ENCODE measurements at places on chromosomes 6 and 20.

DNA sequence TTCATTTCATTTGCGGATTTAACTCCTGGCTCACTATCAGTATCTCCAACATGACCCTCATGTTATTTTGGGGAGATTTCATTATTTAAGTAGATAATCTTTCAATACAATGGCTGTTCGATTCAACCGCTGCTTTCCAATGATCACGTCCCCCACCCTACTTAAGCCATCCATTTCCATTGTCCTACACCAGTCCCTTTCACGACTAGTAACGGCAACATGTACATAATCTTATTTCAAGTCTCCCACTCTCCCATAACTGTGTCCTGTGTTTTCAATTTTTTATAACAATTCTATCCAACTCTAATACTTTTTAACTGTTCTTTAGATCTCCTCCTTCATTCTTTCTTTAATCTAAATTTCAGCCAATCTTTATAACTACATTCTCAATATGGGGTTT, 890.8 kb upstream of the MAP3K7 start:
- DNase-seq: no peak

GRCh38 chr20:24891546-24892393, 57.3 kb upstream of the CST7 start:
- DNase-seq: no peak

DNA sequence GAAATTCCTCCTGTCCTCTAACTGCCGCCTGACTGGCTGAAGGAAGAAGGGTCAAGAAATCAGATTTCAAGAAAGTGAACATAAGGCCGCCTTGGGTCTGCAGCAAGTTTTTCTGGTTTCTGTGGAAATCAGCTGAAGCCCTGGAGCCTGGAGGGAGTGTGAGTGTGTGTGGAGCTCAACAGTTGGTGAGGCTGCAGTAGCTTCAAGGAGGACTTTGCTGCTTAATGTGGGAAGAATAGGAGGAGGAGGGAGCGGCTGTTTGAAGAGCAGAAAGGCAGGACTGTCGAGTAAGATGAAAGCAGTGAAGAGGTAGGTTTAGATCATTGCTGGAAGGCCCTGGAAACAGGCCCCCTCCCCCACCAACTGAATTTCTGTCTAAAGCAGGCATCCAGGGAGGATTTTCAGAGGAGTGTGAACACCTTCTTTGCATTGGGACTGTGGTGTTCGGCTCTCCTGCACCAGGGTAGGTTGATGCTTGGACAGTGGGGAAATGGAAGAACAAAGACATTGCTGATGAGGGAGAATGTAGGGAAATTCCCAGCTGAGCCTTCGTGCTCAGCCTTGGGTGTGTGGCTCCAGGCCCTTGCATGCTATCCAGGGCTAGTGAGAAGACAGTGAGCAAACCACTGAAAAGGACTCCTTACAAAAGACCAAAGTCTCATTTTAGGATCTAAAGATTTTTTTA, 79.5 kb upstream of the VSTM2L start:
- DNase-seq: no peak

DNA sequence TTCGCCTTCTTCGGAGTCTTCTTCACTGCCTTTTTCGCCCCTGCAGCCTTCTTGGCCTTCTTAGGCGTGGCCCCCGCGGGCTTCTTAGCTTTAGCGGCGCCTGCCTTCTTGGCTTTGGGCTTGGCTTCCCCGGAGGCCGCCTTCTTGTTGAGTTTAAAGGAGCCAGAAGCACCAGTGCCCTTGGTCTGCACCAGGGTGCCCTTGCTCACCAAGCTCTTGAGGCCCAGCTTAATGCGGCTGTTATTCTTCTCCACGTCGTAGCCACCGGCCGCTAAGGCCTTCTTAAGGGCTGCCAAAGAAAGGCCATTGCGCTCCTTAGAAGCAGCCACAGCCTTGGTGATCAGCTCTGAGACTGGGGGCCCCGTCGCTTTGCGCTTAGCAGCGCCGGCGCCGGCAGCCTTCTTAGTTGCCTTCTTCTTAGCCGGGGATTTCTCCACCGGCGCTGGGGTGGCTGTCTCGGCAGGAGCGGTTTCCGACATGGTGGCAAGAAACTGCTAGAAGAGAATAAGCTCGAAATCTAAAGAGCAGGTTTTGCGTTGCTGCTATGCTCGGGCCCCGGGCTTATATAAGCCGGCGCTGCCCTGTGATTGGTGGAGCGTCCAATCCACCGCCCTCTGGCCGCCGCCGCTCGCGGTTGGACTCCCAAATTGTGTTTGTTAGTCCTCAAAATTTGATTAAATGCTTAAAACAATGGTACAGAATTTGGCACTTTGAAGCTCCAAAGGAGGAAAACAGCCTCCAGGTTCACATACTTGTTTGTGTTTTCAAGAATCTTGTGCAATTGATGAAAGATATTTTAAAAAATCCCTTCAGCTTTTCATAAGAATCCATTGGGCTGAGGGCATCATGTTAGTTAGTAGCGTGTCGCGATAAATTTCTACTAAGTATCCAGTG, 44.9 kb downstream of the OR2B2 start:
- peak; percentile 97 for DNase-seq

DNA sequence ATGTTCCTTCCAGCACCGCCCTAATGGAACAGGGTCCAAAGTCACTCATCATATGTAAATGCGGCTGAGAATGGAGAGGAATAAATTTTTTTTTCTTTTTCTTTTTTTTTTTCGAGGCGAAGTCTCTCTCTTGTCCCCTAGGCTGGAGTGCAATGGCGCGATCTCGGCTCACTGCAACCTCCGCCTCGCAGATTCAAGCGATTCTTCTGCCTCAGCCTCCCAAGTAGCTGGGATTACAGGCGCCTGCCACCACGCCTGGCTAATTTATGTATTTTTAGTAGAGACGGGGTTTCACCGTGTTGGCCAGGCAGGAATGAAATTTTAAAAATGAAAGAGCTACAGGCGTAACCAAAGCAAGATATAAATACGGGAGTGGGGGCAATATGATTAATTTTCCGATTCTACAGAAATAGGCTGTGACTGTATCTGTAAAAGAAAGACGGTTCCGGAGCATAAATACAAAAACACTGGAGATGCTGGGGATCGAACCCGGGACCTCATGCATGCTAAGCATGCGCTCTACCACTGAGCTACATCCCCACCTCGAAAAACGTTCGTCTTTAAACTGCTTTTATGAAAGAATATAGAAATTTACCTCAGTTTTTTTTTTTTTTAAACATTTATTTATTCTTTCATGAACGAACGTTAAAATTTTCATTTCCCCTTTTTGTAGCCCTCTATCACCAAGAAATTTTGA, 132.2 kb downstream of the GPX5 start:
- DNase-seq: peak; percentile 78

DNA sequence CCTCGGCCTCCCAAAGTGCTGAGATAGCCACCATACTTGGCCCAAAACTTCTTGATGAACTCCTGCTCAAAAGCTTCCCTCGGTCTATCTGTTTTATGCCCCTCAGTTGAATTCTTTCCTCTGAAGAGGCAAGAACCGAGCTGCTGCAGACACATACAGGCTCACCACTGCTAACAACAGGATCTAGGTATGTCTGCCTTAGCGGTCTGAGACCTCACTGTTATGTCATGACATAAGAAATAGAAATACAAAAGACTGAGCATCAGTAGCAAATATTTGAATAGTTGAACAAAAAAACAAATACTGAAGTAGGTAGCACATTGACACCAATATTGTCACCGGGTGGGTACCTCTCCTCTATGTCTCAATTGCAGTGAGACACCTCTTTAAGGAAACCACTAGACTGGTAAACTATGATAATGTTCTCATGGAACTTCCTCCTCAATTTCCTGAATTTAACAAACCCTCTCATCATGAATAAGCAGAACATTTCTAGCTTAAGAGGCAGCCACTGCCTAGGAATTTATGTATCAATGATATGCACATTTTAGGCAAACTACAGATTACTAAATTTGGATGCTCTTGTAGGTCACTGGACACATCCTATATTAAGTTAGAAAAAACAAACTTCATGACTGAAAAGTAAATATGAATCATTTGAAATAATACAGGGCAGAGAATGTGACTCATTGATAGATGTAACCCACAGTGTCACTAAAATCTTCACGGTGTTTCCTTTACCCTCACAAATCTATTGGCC, 9.4 kb upstream of the STXBP5 start:
- DNase-seq: peak; percentile 67
